ENCODE measurements at places on chromosomes 5 and 9.

GRCh38 chr5:146107901-146108300, 2.5 kb upstream of the PLAC8L1 start:
- no peak for DNase-seq

GRCh38 chr9:6915635-6916034, 157.9 kb downstream of the KDM4C start:
- no peak for DNase-seq

GRCh38 chr5:177330991-177331842, 19.5 kb upstream of the MXD3 start:
- no peak for DNase-seq

- no peak for DNase-seq
Observed at GRCh38 chr9:133666845-133667244, 30.7 kb downstream of the DBH start.

DNA sequence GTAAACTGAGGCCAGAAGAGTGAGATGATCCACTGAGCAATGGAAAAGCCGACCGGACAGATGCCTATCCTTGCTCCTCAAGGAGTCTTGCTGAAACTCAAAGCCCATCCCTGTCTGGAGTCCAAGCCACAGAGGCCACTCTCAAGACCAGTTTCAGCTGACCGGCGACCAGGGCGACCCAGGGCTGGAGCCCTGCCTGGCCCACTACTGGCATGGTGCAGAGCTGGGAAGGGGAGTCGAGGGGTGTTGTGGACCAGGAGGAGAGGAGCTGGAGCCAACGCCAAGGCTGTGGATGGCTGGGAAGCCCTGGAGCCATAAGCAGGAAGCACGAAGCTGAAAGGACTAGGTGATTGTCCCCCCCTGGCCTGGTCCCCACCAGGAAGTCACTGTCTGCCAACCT, 22.1 kb downstream of the FAM163B start:
- no peak for DNase-seq

DNA sequence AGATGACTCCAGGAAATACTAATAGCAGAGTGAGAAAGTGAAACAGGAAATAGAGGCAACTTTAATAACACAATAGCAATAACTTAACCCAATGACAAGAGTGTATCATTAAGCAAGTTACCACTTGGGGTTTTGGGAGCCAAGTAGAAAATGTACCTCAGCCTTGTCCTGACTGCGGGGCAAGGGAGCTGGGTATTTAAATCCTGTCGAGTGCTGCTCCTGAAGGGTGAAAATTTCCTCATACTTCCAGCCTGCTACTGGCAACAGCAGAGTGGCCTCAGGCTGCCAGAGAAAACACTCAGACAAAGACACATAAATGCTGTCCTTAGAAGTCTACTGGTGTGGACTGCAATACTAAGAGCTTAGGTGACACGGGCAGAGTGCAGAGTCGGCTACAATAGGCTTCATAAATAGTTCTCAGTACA, 112.5 kb upstream of the EMB start:
- no peak for DNase-seq

- DNase-seq: no peak
Observed at GRCh38 chr5:148532969-148533670, 121.2 kb downstream of the HTR4 start.

GRCh38 chr5:126801174-126801991, 24.4 kb downstream of the LMNB1 start:
- DNase-seq: no peak

- no peak for DNase-seq
Observed at GRCh38 chr9:123454361-123454760, 98.4 kb downstream of the CRB2 start.

GRCh38 chr9:34884747-34885189, 73.3 kb upstream of the PHF24 start:
- no peak for DNase-seq

- no peak for DNase-seq
Observed at GRCh38 chr9:68981789-68982188, 32.1 kb downstream of the PRKACG start.

DNA sequence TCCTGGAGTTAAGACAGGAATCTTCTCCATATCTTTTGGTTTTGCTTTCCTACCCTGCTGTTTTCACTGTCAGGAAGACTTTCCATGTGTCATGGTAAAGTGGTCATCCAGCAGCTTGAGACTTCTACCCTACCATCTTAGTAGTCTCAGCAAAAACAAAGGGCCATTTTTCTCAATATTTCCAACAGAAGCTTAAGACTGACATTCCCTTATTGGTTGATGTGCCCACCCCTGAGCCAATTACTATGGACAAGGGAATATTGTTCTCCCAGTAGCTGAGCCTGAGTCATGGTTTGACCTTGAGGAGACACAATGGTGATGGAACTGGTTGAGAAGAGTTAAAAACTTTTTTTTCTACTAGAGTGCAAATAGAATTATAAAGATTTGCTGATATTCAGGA, 105.6 kb downstream of the CSNK1G3 start:
- DNase-seq: no peak

GRCh38 chr5:107324071-107324470, 346.7 kb downstream of the EFNA5 start:
- no peak for DNase-seq

- no peak for DNase-seq
Observed at GRCh38 chr5:37248421-37248969, 681 bp downstream of the CPLANE1 start.
